ENCODE measurements at places on chromosomes 4 and X.
A peak's percentile ranks its signal among the peaks of the same experiment; 100 is the strongest.

DNA sequence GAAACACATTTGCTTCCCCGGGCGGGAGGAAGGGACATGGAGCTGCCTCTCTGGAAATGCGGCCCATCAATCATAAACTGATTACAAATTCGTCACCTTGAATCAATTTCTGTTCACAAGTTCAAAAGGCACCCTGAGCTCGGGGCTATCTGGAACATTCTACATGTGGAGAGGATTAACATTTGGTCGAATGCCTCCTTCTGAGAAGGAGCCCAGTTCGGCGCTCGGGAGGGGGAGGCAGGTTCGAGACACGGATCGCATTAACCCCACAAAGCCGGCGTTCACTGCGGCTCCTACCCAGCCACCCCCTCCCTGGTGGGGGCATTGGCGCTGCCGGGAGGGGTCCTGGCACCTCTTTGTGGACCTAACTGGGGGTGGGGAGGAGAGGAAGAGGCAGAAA, 108.0 kb downstream of the CPZ start:
- DNase-seq: no peak

DNA sequence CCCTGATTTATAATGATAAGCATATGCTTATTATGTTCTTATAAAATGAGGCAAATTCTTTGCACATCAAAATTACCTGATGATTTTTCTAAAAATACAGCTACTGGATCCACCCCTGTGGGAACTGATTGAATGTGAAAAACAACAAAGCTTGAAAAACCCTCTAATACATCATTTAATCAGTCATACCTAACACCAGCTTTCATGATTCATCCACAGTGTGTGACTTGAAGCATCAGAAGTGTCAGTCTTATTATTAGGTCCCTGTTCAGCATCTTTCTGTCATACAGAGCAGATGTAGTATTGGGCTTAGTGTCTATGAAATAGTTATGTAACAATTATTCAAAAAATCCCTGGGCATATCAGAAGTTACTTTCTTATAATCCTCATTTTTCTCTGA, 671.3 kb upstream of the GALNT7 start:
- DNase-seq: no peak

DNA sequence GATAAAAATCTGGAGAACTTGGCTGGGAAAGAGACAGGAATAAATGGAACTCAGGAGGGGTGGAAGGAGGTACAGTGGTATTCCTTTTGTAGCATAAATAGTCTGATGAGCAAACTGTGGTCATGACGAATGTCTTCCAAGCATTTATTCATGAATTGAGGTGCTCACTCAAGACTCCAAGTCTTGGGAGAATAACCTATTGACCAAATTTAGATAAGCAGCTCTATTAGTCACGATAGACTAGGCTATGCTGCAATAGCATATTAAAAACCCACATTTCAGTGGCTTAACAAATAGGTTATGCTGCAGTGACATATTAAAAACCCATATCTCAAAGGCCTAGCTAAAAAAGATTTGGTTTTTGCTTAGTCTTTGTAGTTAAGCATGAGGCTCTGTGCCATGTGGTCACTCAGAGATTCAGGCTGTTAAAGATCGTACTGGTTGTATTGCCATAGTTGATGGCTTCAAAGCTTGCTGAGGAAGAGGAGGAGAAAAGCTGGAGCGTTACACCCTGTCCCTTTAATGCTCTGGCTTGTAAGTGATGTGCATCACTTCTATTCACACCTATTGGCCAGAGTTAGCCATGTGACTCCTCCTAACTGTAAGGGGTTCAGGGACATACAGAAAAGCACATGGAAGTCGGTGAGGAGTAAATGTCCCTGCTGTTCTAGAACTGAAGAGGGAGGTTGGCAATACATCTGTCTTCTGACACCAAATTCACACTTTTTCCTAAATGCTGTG, 24.5 kb upstream of the CCDC149 start:
- DNase-seq: no peak

- no peak for DNase-seq
These were observed 856 bp downstream of the SLC9B1 start for GRCh38 chr4:103018391-103019307.

GRCh38 chr4:4320528-4320927, 30.5 kb downstream of the ZBTB49 start:
- DNase-seq: no peak

GRCh38 chr4:141999446-142000143, 363.2 kb downstream of the IL15 start:
- DNase-seq: no peak

DNA sequence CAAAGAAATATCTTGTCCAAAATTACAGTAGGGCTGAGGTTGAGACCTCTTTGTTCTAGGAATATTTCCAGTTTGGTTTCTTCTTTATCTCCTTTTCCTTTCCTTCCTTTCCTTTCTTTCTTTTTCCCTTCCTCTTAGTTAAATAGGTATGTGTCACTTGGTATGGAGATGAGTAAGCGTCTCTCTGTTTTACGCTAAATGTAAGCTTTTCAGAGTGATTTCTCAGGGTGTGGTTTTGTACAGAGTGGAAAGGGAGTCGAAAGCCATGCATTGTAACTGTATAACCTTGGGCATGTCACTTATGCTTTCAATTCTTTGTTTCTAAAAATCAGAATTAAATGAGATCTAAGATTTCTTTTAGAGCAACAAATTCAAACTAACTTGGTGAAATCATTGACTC, 54.8 kb downstream of the TLL1 start:
- DNase-seq: no peak

DNA sequence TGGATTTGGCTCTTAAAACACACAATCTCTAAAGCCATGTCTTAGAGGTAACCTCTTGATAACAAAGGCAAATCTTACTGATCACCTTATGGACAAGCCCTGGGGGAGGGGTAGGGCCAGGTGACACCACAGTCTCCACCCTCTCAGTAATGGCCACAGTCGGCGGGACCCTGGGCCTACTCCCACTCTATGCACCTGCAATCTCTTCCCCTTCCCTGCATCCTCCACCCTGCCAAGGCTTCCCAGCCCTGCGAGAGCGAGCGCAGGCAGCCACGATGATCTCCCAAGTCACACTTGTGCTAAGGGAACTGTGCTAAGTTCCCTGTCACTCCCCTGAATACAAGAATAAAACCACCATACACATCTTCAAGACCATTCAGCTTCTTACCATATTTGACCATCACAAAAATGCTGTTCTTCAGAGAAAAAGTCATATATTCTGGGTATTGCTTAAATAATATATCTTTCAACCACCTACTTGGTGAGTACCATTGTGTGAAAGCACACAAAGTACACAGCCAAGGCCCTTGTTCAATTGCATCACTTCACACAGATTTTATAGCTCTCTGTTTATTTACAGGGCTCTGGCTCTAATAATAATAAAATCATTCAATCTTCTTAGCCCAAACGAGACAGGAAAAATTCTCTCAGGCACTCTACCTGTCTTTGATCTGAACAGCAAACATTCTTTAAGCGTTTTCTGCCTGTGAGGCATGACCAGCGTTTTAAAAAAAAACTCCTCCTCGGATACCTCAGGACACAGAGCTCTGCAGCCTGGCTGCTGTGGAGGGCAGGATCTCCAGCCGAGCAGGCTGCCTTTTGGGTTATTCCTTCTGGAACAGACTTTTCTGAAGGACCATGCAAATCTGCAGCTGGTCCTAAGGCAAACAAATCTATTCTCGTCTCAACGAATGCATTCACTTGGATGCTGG, 115.7 kb upstream of the MAP3K15 start:
- no peak for DNase-seq

DNA sequence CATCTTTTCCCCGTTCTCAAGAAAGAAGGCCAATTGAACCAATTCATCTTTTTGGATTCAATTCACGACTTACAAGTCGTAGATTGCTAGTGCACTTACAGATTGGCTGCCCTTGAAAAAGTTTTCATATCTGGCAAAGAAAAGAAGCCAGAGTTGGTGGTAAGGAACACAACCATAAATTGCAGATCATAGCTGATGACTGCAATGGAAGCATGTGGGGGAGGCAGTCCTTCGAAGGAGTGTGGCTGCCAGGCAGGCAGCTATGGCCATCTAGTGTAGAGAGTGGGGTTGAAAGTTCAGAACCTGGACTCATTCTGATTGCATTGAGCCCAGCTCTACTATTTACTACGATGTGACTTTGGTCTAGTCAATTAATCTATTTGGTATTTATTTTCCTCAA, 4.5 kb downstream of the GPM6A start:
- DNase-seq: no peak

- DNase-seq: no peak
These were observed 145.0 kb downstream of the RTL3 start for GRCh38 chrX:78513971-78514738.

- DNase-seq: no peak
These were observed 420.5 kb upstream of the CPEB2 start for GRCh38 chr4:14581741-14582140.

DNA sequence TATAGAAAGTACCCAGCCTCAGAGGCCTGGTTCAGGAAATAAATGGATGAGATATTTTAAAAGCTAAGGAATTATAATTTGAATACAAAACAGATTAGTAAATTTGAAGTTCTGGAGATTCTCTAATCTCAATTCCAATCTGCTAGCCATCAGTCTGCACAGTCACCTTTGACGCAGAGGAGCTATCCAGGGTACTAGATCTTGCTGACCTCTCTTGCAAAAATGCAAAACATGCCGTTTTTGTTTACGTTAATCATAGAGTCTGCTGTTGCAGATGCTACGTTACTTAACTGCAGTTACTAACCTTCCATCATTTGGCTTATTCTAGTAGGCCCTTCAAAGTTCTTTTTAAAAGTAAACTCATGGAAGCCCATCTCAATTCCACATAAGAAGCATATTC, 10.4 kb downstream of the CCSER1 start:
- no peak for DNase-seq

GRCh38 chr4:74504212-74504611, 59.3 kb downstream of the AREG start:
- no peak for DNase-seq

DNA sequence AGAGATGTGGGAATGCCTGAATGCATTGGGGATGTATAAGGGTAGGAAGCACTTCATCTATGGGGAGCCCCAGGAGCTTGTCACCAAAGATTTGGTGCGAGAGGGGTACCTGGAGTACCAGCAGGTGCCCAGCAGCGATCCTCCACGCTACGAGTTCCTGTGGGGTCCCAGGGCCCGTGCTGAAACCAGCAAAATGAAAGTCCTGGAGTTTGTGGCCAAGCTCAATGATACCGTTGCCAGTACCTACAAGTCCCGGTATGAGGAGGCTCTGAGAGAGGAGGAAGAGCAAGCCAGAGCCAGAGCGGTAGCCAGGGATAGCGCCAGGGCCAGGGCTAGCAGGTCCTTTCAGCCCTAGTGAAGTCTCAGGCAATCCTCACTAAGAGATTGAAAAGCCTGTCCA, 3.8 kb downstream of the MAGEB17 start:
- DNase-seq: no peak

GRCh38 chr4:5716391-5716790, 5.4 kb downstream of the EVC start:
- no peak for DNase-seq

GRCh38 chr4:71355045-71355444, 16.2 kb downstream of the SLC4A4 start:
- DNase-seq: no peak

GRCh38 chr4:77385124-77385969, 220.3 kb upstream of the CXCL13 start:
- peak; percentile 20 for DNase-seq

DNA sequence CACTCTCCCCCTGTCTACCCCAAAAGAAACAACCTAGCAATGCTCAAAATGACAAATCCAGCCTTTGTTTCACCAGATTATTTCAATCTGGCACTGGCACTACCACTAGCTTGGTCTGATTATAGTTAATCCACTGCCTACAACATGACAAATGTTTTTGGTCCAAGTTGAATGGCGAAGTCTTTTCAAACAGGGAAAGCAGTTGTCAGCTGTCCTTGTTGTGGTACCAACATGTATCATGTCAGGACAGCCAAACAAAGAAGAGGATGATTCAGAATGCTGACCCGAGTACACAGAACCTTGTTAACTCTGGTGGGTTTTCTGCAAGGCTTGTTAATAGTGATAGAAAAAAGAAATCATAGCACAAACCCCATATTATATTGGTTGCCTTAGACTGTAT, 160.8 kb upstream of the ANK2 start:
- DNase-seq: no peak

GRCh38 chr4:58808817-58809216, 1698.6 kb upstream of the IGFBP7 start:
- DNase-seq: no peak

DNA sequence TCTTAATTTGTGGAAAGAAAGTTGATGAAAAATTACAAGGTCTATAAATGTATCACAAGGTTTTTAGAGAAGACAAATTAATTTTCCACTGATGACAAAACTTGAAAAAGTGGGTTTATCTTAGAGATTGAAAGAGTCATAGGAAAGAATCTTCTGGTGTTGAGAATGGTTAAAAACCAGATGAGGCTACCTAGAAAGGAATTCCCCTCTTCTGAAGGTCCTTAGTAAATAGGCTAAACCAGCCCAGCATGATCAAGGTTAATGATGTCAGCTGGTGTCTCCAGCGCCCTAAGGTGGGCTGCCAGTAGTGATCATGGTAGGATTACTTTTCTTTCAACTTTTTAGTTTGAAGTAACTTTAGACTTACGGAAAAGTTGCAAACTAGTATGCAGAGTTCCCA, 71.8 kb upstream of the PGRMC2 start:
- DNase-seq: no peak

DNA sequence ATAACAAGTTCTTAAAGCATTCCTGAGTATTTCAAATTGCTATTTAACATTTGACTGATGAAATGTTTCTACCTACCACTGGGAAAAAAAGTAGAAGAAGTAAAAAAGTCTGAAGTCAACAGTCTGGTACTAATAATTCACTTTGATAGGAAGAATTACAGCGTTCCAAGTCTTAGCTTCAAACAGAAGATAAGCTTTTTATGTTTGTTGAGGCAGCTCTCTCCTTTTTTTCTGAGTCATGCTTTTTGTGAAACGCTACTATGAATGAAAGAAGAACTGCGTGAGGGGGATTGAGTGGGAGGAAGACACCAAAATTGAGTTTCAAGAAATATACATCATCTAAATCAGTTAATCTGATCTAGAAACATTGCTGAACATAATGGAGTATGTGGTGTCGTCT, 13.0 kb upstream of the KDR start:
- DNase-seq: no peak

GRCh38 chr4:140315019-140315418, 58.4 kb upstream of the SCOC start:
- no peak for DNase-seq

GRCh38 chr4:78345237-78345636, 206.3 kb upstream of the ANXA3 start:
- DNase-seq: no peak

GRCh38 chr4:173651651-173652282, 121.7 kb upstream of the HAND2 start:
- DNase-seq: no peak

- DNase-seq: no peak
These were observed 336.7 kb upstream of the GNPDA2 start for GRCh38 chr4:45062935-45063545.

- DNase-seq: no peak
These were observed 32.8 kb upstream of the MAML3 start for GRCh38 chr4:140186651-140187315.

GRCh38 chrX:12497832-12498591, 293.2 kb upstream of the PRPS2 start:
- no peak for DNase-seq

GRCh38 chrX:42119076-42119475, 195.7 kb upstream of the CASK start:
- DNase-seq: no peak

- DNase-seq: no peak
These were observed 8.2 kb downstream of the BMP2K start for GRCh38 chr4:78784236-78784865.
